ENCODE measurements at places on chromosomes 1 and 21. TPM values are rescaled to one million over a fixed set of nuclear protein-coding genes. Genes with fewer than 3 reads are reported as not detected.

BRDT gene
- total RNA-seq = 0.06 TPM

KCNK1 gene
- 10.5 TPM for total RNA-seq

C8B gene
- not detected for total RNA-seq

MYOC gene
- total RNA-seq = 0.69 TPM

TAGLN2 gene
- 85.4 TPM for total RNA-seq

ZFP69 gene
- 7.8 TPM for total RNA-seq

PPIAL4G gene
- total RNA-seq = 0.22 TPM

GREM2 gene
- 7.9 TPM for total RNA-seq

AMY1A gene
- not detected for total RNA-seq

SFN gene
- 0.66 TPM for total RNA-seq

HSPA6 gene
- 25.8 TPM for total RNA-seq

DNA sequence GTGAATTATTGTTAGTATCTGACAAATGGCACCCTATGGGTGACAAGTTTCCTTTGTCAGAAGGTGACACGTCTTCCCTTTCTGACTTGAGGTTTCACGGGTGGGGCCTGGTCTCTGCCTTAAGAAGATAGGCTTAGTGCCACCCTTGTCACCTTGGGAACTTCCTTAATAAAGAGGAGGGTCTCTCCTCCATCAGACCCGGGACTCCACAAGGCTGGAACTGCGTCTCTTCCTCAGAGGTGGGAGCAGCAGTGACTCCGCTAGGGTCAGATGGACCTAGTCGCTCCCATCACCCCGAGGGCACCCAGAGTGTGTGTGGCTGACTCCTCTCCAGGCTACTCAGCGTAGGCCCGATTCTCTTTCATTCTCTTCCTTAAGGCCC, 774 bp upstream of the WDTC1 start:
- DNase-seq = no peak

- DNase-seq = no peak
Measured at GRCh38 chr1:168470901-168471431, 72.8 kb downstream of the XCL2 start.

GRCh38 chr1:244291236-244292201, 160.2 kb downstream of the ADSS2 start:
- DNase-seq = no peak

DNA sequence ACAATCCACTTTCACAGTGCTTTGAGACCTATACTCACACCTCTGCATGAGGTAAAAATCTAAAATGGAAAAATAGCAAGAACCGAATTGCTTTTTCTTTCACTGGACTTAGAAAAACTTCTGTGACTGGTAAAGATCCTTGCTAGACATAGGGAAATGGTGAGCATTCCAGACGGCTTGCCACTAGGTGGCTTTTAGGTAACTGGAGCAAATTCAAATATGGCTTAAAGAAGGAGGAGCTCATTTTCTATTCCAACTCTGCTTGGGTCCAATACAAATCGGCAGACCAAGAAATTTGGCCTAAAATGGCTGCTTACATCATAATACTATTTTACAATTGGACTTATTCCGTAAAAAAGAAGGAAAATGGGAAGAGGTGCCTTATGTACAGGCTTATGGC, 977.9 kb downstream of the ADGRL2 start:
- no peak for DNase-seq

- DNase-seq = no peak
Measured at GRCh38 chr1:1230656-1231399, 973 bp downstream of the SDF4 start.

- peak; percentile 66 for DNase-seq
Measured at GRCh38 chr1:42146626-42147320, 6.4 kb upstream of the GUCA2B start.

DNA sequence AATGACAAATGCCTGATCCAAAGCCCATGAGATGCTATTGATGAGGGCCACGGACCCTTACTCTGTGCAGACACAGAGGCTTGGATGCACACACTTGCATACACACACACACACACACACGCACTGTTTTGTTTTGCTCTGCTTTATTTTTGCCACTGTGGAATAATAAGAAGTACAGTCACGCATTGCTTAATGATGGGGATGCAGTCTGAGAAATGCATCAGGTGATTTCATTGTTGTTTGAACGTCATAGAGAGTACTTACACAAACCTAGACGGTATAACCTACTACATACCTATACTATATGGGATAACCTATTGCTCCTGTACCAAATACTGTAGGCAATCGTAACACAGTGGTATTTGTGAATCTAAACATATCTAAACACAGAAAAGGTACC, 104.4 kb downstream of the RHOU start:
- no peak for DNase-seq

DNA sequence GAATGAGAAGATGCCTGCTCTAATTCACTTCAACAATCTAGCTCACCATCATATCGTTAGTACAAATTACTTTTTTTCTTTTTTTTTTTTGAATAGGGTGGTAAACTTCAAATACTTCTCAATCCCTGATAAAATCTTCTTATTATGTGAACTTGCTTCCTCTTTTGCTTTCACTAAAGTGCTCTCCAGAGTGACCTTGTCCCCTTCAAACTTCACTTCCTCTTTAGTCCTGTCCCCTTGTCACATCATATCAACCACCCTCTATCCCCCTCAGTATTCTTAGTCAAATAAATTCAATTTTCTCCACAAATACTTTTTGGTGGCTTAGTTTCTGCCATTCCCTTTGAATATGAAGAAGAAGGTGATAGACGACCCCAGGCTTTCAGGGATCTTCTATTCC, 124.9 kb upstream of the PLXNA2 start:
- no peak for DNase-seq

GRCh38 chr1:219149009-219149577, 24.6 kb upstream of the LYPLAL1 start:
- DNase-seq = no peak

- no peak for DNase-seq
Measured at GRCh38 chr1:166920561-166921475, 44.8 kb upstream of the TADA1 start.

- no peak for DNase-seq
Measured at GRCh38 chr1:192839162-192840066, 30.6 kb downstream of the RGS2 start.

DNA sequence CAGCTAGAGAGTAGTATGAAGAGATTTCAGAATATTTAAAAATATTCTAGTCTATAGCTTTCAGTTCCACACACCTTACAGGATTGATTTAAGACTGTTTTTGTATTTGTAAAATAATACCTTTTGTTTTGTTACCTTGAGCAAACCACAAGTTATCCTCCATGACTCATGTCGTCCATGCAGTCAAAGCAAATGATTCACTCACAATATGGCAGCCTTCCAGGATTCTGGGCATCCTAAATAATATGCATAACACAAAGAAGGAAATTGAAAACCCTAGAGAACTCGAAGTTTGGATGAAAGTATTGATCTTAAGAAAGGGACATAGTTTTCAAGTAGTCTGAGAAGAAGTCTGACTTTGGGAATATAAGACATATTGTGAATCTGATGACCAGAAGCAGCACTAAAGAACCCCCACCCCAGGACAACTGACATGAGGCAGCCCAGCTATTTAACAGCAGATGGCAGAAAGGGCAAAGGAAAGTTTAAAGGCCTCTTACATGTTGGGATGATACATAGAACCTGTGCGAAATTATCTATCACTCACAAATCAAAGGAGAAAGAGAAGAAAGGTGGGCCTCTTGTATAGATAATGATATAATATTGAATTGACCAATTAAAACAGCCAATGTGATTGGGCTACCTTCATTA, 857.9 kb downstream of the BRINP3 start:
- no peak for DNase-seq

- no peak for DNase-seq
Measured at GRCh38 chr1:171622152-171622462, at the start of gene MYOCOS. Gene MYOCOS (plus strand): TSS chr1:171622243. CDS start chr1:171623884, 1,641 bp downstream.

GRCh38 chr1:227939791-227940771, 7.7 kb downstream of the WNT9A start:
- DNase-seq = no peak

GRCh38 chr1:51558375-51558924, 39.4 kb upstream of the EPS15 start:
- DNase-seq = no peak

GRCh38 chr1:147611586-147611985, 58.7 kb downstream of the ACP6 start:
- no peak for DNase-seq

- DNase-seq = no peak
Measured at GRCh38 chr1:229434005-229434640, at the start of gene ACTA1. Gene ACTA1 (minus strand): TSS chr1:229434094. CDS start chr1:229433115, 979 bp downstream.

GRCh38 chr1:235745503-235746136, 96.0 kb upstream of the GNG4 start:
- no peak for DNase-seq

DNA sequence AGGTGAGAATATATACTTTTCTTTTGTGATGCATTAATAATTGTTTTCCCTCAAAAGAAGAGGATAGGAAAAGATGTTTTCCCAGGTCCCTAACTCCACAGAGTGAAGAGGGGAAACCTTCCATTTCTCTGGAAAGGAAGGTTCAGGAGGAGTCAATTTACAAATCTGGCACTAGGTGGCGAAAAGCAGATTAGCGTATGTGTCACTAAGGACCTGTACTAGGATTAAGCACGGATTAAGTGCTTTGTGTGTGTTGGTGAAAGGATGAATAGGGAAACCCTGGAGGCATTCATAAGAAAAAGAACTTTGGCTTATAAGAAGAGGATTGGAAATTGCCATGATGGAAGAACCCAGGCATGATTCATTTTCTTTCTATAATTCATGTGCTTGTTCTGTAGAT, 410.1 kb upstream of the PLXNA2 start:
- no peak for DNase-seq

DNA sequence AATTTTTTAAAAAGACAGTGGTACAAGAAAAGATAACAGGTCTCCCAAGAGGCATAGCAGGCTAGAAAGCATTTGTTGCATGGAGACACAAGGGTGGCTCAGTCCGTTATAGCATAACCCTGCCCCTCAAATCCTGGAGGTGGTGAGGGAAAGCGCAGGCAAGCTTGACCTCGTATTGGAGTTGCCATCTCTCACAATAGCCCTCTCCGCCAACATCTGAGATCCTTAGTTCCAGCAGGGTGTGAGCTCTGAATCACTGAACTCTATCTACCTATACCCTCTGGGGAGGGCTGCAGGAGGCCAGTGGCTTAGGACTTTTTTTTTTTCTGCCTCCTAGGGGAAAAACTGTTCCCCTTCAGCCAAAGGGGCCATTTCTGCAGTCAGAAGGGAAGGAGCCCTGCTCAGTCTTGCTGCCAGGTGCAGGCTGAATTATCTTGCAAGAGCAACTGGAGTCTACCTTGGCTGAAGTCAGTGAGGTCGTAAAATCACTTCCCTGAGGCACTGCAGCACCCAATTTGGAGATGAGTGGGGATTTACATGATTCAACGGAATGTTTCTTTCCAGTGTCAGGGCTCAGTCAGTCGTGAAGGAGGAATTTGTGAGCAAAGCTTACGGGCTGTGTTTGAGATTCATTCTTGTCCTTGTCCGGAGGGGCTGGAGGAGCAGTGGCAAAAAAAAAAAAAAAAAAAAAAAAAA, 17.2 kb upstream of the C8A start:
- DNase-seq = no peak

- DNase-seq = peak; percentile 3
Measured at GRCh38 chr1:172497230-172497629, 35.7 kb upstream of the SUCO start.

DNA sequence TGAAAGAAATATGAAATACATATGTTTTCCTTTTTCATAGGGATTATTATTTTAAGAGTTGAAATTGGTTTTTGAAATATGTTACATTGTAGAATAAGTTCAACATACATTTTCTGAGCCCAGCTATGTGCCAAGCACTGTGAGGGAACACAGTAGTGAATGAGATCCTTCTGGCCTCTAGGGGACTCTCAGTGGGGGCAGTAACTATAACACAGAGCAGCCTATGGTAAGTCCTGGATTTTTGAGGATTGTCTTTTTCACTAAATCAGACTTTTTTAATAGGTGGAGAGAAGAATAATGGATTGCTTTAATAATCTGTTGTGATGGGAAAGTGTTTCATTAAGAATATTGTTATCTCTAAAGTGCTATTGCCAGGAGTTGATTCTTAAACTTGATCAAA, 2.4 kb downstream of the DNAJC6 start:
- DNase-seq = no peak

DNA sequence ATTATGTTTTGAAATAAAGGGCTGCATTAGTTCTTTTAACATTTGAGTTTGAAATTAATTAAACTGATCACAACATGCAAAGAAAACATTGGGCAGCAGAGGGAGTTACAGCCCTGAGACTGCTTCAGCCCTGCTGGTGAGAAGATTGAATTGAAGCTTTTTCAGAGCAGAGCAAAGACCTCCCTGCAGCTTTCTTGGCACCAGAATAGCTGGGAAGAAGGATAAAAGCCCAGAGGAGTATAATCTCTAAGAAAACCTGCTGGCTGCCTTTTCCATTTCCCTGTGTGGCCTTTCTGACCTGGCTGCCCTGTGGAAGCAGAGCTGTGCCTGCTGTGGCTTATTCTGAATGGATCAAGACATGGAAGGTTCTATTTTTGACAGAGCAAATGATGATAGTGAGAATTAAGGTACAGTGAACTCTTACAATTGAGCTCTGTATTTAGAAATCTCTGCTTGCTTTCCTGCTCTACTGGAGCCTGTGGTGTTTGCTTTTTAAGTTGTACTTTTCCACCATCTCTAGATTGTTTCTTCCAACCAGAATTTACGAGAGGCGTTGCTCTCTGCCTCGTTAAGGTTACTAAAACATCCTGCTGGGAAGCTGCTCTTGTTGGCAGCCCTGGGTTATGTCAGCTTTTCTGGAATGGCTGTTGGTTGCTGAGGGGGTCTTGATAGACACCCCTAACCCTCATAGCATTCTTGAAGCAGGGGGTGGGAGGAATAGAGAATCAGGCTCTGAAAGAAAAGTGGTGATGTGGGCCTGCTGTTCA, 9.9 kb downstream of the SNRPE start:
- DNase-seq = peak; percentile 91

DNA sequence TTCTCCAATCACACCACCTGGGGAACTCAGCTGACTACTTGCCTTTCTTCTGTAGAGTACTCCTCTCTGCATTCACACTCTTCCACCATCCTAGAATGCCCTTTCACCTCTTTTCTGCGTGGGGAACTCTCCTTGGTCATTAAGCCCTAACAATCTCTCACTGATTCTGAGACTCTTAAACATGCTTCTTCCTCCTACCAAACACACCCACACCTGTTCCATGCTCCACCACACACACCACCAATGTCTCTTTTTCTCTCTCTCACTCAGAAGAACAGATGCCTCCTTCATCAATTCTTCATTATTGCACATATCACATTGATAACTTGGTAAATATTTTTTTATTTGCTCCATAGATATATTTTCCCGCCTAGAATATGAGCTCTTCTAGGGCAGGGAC, 53.6 kb downstream of the WARS2 start:
- no peak for DNase-seq
